ENCODE measurements at places on chromosomes 13 and 19.

DNA sequence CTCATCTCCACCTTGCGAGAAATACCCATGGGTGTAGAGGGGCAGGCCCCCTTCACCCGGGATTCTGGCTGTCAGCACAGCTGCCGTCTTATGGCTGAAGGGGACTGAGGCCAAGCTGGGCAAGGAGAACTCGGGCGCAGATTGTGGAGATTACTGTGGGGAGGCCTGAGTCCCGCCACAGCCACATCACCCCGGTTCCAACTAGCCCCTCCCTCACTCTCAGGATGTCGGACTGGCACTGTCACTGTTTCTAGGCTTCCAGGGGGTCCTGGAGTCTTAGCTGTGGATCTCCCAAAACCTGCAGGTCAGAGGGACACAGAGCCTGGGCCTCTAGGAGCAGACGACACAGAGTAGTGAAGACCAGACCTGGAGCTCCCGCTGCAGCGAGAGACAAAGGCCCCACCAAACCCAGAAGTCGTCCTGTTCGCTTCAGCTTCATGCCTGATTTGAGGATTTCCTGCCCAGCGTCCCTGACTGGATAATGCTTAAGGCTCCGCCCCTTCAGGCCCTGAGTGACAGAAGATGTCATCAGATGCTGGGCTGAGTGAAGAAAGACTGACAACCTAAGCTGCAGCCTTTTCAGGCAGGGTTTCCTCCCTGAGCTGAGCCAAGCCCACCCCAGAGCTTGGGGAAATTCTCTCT, 55.8 kb downstream of the ZNF93 start:
- no peak for DNase-seq

DNA sequence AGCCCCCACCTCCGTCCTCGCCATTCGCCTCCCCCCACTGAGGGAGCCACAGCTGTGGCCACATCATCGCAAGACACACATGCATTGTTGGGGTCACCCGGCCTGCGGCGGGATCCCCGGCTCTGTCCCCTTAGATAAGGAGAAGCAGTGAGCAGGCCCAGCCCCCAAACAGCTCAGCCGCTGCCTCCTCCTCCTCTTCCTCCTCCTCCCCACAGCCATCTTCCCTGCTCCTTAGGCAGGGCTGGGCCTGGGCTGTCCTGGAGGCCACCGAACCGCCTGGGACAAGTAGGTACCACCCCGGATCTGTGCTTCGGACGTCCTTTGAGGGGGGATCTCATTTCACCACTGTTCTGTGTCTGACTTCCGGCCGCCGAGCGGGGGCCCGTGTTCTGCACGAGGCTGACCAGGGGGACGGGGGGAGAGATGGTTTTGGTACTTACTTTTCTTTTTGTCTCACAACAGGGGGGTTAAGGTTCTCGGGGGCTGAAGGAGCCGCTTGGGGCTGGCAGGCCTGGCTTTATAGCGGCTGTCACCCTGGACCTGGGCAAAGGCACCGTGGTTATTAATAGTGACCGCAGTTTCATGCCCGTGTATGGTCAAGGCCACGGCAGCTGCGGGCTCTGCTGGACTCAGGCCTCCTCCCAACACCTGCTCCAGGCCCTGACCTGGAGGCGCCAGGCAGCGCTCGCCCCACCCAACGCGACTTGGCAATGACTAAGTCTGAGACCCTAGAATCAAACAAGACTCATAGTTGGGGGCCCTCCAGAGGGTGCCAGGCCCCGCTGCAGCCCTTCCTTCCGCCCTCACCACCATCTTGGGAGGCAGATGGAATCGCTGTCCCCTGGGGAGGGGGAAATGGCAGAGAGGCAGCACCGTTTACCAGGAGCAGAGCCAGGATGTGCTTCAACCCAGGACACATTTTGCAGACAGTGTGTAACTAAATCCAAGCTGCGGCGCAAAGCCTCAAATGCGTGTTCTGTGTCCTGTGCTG, 18.3 kb downstream of the NMRK2 start:
- DNase-seq = peak; percentile 96

- peak; percentile 72 for DNase-seq
These were observed 12.7 kb upstream of the HNRNPL start for GRCh38 chr19:38862321-38863059.

GRCh38 chr19:45508861-45509691, 1.8 kb downstream of the VASP start:
- DNase-seq = peak; percentile 83

DNA sequence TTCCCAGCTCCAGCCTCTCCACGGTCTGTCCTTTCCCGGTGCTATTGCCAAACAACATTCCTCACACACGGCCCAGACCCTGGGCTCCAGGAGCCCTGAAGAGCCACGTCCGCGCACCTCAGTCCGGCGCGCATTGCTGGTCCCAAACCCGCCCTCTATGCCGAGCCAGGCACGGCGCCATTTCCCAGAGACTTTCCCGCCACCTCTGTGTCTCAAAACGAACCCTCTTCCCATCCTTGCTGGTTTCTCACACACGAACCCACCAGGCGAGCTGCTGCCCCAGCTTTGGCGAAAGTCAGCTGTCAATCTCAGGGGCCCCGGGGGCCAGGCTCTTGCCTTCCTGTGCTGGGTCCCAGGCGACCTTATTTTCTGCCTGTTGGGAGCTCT, 28.0 kb upstream of the F7 start:
- DNase-seq = no peak

GRCh38 chr13:39498471-39499114, 104.4 kb downstream of the LHFPL6 start:
- DNase-seq = no peak

- DNase-seq = no peak
These were observed 1.1 kb downstream of the GSK3A start for GRCh38 chr19:42241279-42241678.

GRCh38 chr19:44570603-44570983, 41.1 kb upstream of the CEACAM20 start:
- no peak for DNase-seq

DNA sequence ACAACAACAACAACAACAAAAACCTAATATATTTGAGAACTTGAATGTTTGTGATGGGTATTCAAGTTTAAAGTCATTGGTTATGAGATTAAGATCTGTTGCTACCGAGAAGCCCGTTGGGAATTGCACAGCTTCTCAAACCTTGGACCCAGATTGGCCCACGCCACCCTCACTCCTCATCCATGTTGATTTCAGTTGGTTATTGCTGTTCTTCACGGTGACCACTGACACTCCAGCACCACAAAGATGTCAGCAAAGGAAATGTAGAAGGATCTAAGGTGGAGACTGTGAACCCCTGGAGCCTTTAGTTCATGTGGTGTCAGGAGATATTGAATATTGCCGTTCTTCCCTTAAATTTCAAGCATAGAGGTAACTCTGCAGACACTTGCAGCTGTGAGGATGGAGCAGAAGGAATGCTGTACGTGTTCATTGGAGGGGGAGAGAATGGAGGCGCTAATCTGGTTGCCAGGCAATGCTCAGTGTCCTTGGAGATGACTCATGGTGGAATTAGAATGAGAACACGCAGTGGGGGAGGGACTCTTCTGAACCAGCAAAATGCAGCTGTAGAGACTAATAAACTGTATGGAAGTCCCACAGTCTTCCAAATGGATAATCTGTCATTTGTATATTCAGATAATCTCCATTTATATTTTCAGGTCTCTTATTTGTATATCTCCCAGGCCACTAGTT, 20.8 kb upstream of the ZNF835 start:
- DNase-seq = no peak

DNA sequence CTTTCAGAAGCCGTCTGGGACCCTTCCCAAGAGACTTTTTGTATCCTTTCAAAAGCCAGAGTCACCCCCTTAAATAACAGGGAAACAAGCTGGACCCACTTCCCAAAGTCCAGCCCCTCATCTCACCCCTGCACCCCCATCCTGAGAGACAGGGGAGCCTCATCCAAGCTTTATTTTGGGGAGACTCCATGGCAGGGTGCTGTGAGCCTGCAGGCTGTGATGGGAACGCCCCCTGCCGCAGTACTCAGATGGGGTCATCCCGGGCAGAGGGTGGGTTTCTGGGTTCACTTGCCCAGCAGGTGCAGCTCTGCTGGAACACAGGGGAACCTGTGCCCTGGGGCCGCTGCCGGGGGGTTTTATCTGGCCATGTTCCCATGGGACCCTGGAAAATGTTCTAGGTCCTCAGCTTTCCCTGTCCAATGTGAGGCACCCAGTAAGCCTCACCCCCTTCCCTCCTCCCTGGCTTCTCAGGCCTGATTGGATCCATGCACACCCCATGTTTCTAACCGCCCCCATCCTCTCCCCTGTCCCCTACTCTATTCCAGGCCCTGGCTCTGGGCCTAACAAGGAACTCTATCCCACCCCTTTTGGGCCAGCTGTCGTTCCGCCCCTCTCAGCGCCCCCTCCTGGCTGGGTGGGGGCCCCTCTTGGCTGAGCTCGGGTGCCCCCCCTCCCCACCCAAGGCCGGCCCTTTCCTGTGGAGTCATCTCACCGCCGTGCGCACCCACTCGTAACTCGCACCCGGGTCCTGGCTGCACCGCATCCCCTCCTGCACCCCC, 1.0 kb downstream of the HIF3A start:
- no peak for DNase-seq

DNA sequence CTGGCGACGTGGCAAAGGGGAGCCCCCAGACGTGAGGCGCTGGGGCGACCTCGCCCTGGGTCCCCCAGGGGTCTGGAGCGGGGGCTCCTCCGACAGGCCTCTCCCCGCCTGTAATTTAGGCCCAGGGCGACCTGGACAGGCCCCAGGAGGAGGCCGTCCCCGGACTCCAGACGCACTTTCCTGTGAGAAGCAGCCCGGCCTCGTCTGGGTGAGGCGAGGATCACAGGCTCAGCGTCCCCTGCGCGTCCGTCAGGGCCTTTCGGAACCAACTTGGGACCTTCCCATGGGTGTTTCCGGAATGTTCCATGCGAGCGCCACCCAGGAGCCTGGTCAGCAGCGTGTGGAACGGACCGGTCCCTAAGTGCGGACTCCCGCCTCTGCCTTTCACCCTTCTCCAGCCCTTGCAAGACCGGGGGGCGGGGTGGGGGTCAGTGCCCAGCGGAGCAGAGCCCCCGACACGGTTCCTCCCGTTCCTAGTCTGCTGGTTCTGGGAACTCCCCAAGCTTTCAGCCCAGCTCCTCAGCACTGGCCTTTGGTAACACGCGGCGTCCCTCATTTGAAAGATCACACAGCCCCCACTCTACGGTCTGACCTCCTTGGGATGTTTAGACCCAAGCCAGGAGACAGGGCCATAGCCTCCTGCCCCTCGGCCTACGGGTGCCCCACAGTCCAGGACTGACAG, 1.1 kb upstream of the GRTP1 start:
- DNase-seq = no peak

- no peak for DNase-seq
These were observed 3.9 kb upstream of the MAB21L1 start for GRCh38 chr13:35480346-35480745.

GRCh38 chr19:2976609-2977000, 759 bp upstream of the TLE6 start:
- DNase-seq = no peak

DNA sequence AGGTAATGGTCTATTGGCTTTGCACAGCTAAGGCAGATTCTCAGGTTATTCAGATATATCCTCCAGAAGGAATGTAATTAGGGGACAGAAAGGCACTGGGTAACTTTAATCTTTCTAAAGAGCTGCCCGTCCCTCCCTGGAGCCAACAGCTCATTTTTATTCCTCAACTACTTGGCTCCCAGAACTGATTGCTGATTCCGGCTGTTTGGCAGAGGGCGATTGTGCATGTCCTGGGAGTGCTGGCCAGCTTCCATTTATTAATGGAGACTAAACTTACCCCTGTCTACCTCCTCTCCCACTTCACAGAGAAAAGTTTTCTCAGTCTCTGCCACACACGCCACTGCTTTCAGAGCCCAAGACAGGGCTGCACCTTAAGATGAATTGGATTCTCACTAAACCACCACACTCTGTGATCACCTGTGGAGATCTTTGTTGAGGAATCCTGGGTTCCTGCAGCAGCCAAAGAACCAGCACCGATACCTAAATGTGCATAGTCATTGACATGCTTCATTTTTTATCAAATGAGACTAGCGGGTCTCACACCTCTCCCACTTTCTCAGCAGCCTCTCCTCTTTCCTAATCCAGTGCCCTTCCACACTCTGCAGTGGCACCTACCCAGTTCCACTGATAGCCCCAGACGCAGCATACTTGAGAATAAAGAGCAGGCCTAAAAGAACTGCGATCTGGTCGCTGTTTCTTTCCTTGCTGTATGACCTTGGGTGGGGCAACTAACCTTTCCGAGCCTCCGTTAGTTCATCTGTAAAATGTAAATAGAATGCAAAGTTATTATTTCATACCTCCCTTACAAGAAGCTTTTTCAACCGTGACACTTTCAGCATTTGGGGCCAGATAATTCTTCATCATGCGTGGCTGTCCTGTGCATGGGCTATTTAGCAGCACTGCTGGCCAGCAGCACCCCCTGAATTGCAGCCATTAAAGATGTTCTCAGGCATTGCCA, 648.7 kb downstream of the UQCRFS1 start:
- DNase-seq = no peak

DNA sequence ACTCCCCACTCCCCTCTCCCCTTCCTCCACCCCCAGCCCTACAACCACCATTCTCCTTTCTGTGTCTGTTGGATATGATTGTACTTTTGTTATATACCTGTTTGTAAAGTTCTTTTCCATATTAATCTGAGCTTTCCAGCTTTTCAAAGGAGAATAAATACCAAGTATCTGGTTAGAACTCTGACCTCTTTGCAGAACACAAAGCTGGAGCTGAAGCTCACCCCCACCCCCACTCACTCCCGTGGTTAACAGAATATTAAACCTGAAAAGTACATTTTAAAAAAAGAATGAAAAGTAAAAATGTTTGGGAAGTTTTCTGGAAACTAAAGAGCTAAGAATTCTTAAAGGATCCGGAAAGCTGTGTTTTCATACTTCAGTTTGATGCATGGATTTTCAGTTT, 155.2 kb upstream of the RNF113B start:
- no peak for DNase-seq

GRCh38 chr13:75566658-75567057, 17.1 kb downstream of the UCHL3 start:
- DNase-seq = peak; percentile 36

DNA sequence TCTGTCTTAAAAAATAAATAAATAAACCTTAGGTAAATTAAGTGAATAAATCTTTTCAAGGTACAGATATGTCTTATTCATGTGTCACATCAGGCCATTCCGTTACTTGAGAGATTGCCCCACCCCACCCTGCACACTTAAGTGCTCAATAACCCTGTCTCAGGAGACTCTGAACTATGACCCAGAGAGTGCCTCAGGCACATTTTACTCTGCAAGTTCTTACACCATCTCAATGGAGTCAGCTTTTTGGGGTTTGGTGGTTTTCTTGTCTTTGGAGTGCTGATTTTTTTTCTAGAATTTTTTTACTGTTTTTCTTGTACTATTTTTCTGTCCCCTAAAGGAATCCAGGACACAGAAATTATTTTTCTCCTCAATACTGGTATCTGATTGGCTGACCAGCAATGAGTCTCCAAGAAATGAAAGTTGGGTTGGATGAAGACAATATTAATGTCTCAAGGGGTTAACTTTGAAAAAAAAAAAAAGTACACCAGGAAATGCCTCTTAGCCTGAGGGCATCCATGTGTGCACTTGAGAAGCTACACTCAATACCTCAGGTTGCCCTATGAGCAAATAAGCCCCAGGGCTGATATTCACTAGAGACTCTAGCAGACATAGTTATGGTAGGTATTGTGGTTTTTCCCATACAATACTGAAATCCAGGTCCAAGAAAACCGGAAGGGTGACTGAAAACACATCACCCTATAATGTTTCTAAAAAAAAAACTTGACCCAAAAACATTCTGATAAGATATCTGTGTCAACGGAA, 114.6 kb upstream of the ZNF91 start:
- DNase-seq = no peak
